Left forelimb (tissue), 1 donor: ENCODE measurements at places on chromosomes 2 and 18.

- DNase-seq: no peak
Measured at GRCh38 chr2:231743376-231744116, 35.2 kb downstream of the PTMA start.

GRCh38 chr2:28341208-28341891 lies 51.3 kb upstream of the FOSL2 start:
- DNase-seq: no peak

DNA sequence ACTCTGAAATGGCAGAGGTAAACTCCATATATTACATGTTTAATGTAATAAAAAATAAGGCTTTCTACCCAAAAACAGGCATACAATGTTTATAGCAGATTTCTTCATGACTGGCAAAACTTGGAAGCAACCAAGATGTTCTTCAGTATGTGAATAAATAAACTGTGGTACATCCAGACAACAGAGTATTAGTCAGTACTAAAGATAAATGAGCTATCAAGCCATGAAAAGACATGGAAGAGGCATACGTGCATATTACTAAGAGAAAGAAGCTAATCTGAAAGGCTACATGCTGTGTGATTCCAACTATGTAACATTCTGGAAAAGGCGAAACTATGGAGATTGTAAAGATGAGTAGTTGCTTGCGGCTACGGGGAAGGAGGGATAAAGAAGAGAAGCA lies 97.4 kb downstream of the OSR1 start:
- DNase-seq: no peak

- DNase-seq: no peak
Measured at GRCh38 chr2:20868377-20868776, 45.5 kb upstream of the LDAH start.
